ENCODE measurements at places on chromosomes 4 and X.

GRCh38 chrX:53718073-53718472 lies 31.6 kb upstream of the HUWE1 start:
- DNase-seq = no peak

GRCh38 chrX:24149351-24150050 lies at the start of gene ZFX:
Gene ZFX (plus strand): TSS chrX:24149729. CDS start chrX:24172743, 23,014 bp downstream.
- no peak for DNase-seq

DNA sequence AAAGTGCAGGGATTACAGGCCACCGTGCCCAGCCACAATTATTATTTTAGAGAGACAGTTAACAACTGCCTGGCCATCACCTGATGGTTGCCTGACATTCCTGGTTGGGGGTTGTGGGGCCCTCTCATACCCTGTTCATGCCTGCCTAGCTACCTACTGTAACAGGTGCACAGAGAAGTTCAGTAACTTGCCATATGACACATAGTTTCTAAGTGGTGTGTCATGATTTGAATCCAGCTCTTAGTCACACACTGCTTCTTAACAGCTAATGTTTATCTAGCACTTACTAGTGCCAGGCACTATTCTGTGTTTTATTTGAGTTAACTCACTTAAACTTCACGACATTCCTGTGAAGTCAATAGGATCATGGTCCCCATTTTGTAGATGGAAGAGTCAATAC lies 122.7 kb upstream of the JADE1 start:
- DNase-seq = no peak

DNA sequence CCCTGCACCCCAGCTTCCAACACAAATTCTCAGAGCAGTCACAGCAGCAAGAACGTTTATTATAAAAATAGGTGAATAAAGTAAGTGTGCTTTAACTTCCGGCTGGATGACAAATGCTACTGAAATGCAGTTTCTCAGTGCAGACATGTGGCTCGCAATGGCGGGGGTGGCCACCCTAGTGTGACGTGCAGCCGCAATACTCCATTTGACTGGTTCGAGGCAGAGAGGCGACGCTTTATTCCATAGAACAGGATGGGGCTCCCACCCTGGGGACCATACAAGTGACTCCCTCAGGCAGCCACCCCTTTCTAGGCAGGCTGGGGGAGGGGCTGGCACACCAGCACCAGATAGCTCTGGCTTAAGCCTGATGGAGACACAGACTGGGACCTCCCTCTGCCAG lies 14.5 kb downstream of the TNIP2 start:
- DNase-seq = no peak
